Tibial nerve (tissue), 4 donors: ENCODE measurements at places on chromosomes 11 and 22.

DNA sequence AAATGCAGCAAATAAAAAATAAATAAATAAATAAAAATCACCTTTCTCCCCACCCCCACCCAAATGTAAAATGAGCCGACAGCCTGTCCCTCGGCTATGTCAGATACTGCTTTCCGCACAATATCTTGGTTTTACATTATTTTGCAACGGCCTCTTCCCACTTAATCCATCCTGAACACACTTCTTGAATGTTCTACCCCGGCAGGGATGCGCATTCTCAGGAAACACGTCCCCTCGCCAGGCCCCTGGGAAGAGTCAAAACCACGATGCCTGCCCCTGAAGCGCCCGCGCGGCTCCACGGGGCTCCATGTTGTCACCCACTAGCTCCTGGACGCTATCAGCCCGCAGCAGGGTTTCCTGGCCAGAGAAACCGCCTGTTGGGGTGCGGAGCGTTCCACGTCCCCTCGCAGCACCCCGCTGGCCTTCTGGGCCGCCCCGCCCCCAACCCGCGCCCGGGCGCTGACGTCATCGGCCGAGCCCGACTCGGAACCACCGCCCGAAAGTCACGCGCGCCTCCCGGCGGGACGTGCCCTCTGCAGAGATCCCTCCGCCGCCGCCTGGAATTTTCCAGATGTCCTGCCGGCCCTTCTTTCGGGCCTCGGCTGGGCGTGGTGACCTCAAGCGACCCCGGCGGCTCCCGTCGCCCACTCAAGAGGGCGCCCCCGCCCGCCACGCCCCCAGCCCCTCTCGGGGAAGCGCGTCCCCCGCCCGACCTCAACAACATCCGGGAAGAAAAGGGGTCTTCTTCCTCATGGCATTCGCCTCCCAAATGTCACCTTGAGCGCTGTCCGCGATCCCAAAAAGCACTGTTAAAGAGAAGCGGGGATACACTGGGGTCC lies 585 bp upstream of the NEAT1 start:
- DNase-seq, result peak; percentile 96

- no peak for DNase-seq
These were observed 62.7 kb downstream of the MCM5 start for GRCh38 chr22:35462498-35463230.

DNA sequence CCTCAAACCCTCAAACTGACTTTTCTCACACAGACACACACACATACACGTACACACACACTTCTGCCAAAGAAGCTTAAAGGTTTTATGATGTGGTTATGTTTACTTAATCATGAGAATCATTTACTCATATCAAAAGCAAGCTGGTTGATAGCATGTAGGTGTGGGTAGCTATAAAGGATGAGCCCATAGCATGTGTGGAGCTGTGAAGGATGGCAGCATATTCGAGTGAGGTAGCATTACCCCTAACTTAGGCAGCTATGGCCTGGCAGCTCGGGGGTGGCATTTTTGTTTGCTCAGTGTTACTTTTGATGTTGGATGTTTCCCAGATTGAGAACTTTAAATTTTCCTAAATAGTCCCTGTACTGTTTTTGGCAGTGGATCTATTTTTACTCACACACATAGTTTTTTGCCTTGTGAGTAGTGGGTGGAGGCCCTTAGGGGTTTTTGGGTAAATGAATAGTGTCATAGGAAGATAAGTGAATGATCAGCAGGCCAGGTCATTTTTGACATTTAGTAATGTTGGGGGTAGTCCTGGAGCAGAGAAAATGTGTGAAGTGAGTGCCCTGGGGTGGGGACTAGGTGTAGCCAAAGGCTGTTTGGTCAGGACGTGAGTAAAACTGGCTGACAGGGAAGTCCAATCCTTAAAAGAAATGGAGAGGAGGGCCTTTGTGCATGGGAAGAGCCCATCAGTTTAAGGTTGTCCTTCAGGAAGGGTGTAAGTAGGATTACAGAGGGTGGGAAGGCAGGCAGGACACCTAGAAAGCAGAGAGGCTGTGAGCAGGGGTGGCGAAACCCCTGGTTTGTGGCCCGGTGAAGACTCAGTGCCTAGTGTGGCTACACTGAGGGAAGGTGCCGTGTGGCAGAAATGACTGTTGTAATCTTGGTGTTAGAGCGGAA lies 7.1 kb downstream of the YWHAH start:
- DNase-seq, result no peak

- DNase-seq, result no peak
These were observed 6.3 kb downstream of the PHF21A start for GRCh38 chr11:46114961-46115360.

GRCh38 chr11:12482839-12483238 lies 105.5 kb downstream of the PARVA start:
- DNase-seq, result no peak

DNA sequence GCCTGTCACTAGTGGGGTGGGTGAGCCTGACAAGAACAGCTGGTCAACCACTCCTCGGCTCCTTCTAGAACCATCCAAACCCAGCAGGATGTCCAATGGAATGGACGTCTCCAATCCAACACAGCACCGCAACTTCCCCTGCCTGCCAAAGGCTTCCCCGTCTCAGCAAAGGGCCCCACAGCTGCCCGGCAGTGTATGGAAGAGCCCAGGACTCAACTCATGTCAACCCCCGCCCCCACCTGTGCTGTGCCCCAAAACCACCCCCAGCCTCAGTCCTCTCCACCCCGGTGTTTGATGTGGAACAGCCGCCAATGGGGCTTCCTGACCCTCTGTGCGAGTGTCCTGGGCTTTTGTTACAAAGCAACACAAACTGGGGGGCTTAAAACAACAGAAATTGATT lies 223.8 kb downstream of the CTTN start:
- DNase-seq, result no peak

DNA sequence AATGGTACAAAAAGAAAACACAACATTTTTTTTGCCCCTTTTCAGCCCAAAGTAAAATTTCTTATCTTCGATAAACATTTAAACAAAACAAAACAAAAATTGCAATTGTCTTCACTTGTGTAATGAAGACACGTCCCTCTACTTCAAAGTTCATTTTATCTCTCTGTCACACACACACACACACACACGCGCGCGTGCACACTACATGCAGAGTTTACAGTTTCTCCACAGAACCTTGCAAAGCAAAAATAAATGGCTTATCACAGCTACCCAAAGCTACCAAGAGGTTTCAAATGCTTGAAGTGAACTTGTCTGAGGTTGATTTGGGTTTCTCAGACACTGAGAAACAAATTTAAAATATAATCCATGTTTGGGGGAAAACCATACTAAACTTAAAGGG lies 72.3 kb downstream of the ETS1 start:
- no peak for DNase-seq

- DNase-seq, result no peak
These were observed 29.9 kb downstream of the GDPD5 start for GRCh38 chr11:75495749-75496304.

- no peak for DNase-seq
These were observed 13.2 kb downstream of the MPZL3 start for GRCh38 chr11:118238929-118239328.

GRCh38 chr22:31532060-31532459 lies 35.7 kb downstream of the SFI1 start:
- DNase-seq, result no peak

DNA sequence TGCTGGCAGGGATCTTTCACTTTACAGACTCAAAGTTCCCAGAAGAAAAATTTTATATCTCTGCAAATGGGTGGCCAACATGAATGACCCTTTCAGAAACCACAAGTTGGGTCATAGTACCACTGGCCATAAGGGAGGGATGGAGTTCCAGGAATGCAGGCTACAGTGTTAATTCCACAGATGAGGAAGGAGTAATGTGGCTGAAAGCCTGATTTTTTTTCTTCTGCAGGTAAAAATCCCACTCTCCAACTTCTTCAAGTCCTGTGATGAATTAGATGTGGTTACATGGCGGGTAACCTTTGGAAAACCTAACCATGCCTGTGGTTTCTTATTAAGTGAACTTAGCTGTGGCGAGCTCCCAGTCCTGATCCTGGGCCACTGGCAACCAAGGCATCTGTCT lies 103.2 kb downstream of the SLC1A2 start:
- no peak for DNase-seq

DNA sequence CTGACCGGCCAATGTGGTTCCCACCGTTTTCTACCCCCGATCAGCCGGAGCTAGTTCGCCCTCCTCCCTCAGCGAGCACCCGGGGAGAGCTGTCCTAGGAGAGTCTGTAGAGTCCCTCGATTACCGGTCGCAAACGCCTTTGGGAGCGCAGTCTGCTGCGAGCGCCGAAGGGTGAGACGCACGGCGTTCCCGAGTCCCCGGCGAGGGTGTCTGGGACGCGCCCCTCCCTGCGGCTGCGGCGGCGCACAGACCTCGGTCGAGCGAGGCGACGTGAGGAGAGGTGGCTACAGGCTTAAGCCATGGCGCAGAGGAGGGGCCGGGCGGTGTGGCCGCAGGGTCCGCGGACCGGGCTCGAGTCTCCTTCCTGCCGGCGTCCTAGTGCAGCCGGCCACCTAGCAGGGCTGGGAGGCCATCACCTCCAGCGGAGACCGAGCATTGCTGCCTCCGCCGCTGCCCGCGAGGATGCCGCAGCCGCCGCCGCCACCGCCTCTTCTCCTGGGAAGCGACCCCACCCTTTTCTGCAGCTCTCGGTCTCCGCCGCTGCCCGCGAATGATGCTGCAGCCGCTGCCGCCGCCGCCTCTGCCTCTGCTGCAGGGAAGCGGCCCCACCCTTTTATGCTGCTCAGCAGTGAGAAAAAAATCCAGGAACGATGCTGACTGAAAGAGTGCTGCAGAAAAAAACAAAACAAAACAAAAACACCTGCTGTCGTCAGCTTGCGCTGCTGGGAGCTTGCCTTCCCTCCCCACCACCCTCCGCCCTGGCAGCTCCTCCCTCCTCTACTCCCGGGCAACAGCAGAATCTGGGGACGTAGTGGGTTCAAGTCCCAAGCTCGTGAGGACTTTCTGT lies at the start of gene MAP6:
Gene MAP6 (minus strand): TSS at position 588 of the 847 bp plus-strand sequence. CDS start 669 bp downstream, outside the sequence.
- DNase-seq, result no peak

DNA sequence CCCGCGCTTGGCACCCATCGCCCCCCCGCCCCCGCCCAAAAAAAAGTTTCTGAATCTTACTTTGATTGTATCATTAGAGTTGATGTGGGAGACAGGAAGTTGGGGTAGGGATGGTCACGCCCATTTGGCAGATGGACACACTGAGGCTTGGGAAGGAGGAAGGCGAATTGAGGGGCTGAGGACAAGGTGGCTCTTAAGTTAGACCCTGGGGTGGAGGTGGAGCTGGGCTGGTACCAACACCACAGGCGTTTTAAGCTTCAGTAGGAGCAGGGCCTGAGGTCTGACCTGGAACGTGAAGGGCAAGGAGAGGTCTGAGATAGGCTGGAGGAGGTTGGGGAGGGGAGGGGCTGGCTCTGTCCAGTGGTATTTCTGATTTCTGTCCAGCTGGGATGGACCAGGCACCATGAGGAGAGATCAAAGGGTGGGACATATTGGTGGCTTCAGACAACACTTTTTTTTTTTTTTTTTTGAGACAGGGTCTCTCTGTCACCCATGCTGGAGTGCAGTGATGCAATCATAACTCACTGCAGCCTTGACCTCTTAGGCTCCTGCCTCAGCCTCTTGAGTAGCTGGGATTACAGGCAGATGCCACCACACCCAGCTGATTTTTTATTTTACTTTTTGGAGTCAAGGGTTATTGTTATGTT lies 799 bp upstream of the CDC42BPG start:
- no peak for DNase-seq

DNA sequence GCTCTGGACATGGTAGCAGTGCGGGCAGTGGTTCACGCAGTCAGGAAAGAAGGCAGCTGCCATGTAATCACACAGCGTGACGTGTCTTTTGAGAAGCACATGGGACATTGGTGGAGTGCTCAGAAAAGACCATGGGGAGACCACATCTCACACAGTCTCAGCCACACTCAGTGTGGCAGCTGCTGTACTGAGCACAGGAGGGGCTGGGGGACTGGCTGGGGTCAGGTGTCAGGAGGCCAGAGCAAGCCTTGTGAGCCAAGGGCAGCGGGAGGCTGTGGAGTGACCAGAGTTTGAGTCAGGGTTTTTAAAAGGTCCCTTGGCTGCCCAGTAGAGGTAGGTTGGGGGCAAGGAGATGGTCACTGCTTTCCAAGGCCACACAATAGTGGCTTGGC lies 18.5 kb downstream of the CLDN5 start:
- no peak for DNase-seq

DNA sequence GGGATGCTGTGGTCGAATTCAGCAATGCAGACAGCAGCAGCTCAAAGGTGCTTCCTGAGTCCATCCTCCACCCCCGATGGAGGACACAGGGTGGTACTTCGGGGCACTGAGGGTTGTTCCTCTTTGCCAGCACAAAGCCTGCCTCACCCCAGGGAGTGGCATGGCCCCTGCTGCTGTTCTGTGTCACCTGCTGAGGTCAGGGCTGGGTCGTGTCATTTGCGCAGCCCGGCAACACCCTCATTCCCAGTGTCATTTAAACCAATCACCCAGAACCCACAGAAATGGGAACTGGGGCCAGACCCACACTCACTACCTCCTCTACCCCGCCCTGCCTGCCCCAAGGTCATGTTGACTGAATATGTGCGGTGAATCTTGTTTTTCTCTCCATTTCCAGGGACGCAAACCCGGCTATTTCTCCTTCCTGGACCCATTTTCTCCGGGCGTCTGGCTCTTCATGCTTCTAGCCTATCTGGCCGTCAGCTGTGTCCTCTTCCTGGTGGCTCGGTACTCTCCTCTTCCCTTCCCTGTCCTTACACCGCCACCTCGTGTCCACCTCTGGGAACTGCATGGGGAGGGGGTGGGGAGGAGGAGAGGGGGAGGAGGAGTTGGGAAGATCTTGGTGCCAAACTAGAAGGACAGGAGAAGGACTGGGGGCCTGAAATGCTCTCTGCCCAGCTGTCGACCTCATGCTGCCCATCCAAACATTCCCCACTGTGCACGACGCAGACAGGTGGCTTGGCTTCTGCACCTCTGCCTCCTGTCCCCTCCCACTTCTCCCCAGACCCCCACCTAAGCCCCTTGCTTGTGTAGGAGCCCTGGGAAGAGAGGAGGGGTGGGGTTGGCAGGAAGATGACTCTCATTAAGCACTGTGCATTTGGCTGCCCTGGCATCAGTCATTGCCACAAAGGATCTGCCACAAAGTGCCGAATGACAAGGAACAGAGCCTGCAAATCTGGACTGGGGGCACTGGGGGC lies 71.2 kb upstream of the TBCEL start:
- DNase-seq, result peak; percentile 45

- no peak for DNase-seq
These were observed 15.7 kb upstream of the PARVA start for GRCh38 chr11:12361682-12362081.

- no peak for DNase-seq
These were observed 98.1 kb upstream of the LMO1 start for GRCh38 chr11:8361664-8362210.

DNA sequence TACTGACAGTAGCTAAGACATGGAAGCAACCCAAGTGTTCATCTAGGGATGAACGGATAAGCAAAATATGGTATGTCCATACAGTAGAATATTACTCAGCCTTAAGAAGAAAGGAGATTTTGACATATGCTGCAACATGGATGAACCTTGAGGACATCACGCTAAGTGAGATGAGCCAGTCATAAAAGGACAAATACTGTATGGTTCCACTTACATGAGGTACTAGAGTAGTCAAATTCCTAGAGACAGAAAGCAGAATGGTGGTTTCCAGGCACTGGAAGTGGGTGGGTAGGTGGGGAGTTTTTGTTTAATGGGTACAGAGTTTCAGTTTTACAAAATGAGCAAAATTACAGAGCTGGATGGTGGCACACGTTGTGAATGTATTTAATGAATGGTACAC lies 18.1 kb downstream of the CHST1 start:
- DNase-seq, result no peak
